ENCODE measurements at places on chromosomes 5 and 9.

GRCh38 chr5:168104811-168105481 is 186.5 kb upstream of the WWC1 start:
- DNase-seq, result no peak

DNA sequence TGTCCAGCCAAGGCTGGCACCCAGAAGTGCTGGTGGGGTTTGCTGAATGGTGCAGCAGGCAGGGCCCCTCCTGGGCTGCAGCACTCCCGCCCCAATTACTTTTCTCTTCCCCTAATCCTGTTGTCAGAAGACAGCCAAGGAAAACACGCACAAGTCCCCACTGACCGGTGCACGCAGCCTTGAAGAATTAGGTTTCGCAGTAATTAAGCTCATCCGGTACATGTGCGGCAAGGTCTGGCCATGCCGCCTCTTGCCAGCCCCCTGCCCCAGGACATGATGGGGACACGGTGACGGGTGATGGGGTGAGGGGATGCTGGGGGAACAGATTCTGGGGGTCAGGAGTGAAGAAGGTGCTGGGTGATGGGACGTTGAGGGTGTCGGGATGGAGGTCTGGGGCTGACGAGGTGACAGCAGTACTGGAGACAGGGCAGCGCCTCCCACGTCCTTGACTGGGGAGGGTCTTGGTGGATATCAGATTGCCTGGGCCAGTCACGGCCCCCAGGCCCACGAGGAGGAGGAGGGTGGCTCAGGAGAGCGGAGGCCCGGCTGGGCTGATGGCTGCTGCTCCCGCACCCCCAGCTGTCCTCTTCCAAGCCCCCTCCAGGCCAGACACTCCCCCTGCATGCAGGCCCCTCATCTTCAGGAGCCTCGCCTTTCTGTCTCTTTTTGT is 34.9 kb downstream of the BARX1 start:
- no peak for DNase-seq

- DNase-seq, result no peak
Observed at GRCh38 chr9:33029231-33029786, 4.2 kb downstream of the DNAJA1 start.

DNA sequence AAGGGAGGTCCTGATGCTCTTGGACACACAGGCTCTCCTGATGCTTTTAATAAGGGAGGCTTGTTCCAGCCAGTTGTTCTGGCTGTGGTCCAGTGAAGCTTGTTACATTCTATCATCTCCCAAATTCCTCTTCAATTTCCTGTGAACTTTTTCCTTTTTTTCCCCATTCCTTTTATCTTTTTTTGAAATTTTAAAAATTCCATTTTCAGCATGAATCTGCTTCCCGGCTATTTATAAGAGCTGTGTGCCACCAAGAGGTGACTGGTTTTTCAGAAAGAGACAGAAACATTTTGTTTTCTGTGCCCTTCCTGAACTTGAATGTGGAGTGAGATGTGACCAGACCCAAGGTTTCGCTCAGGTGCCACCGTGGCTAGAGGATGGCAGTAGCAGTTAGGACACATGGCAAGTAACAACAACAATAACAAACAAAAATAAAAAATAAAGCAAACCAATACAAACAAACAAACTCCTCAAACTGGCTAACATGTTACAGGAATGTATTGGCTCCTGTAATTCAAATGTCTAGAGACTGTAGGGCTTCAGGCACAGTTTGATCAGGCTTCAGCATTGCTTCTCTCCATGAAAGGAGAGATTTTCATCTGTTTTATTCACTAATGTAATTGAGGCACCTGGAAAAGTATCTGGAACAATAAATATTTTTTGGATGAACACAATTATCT is 121.1 kb downstream of the BOD1 start:
- no peak for DNase-seq

GRCh38 chr5:1859099-1859498 is 23.6 kb downstream of the IRX4 start:
- no peak for DNase-seq

DNA sequence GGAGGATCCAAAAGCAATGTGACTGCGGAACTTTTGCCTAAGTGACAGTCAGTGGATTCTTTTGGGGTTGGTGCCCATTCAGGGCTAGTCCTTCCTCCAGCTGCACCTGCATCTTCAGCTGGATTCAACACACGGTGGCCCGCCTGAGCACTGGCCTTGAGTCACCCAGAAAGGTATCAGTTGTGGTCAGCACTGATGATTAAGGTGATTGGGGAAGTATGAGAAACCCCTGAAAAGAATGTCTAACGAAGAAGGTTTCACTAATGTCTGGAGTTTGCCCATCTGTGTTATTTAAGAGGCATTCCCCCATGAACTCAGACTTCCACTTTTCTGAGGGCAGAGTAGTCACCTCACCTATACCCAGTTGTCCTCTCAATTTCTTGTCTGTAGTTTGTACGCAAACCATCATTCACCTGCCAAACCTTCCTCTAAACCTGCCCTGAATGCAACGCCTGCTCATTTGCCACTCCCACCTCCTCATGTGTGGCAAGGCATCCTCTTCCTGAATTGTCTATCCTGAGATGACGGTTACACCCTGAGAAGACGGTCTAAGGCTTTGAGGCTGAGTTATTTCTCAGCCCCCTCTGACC is 27.2 kb downstream of the CSF2 start:
- DNase-seq, result peak; percentile 72

GRCh38 chr5:57246426-57246825 is 72.6 kb downstream of the GPBP1 start:
- DNase-seq, result no peak

DNA sequence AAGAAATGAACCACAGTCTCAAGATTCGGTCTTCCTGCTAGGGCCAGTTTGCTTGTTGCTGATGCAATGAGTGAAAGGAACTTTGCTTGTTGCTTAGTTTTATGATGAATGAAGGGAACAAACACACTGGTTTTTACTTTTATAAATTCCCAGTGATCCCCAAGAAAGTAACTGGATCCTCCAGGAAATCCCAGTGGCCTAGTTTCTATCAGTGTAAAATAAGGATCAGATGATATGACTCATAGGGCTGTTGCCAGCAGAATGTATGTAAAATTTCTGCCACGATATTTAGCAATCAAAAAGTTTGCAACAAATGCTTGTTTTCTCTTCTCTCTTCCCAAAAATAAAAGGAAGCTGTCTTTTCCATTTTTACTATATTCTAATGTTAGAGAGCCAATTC is 160.1 kb upstream of the CDKN2B start:
- DNase-seq, result no peak

DNA sequence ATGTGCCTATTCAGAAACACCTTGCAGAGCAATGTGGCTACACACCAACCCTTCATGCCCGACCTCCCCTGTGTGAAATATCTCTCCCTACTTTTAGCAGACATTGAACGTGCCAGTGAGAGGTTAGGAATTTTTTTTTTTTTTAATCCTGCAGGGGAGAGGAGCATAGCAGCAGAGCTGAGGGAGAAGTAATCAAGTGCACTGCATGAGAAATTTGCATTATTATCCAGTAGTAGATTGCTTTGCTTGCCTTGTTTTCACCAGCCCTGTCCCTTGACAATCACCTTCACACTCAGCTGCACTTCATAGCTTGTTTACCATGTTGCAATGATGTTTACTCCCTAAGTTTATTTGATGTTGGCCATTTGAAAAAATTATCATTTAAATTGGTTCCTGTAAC is 489.6 kb upstream of the ZNF608 start:
- no peak for DNase-seq

GRCh38 chr5:169717288-169717687 is 80.2 kb downstream of the DOCK2 start:
- no peak for DNase-seq

GRCh38 chr9:135014311-135015010 is 73.0 kb upstream of the OLFM1 start:
- no peak for DNase-seq

DNA sequence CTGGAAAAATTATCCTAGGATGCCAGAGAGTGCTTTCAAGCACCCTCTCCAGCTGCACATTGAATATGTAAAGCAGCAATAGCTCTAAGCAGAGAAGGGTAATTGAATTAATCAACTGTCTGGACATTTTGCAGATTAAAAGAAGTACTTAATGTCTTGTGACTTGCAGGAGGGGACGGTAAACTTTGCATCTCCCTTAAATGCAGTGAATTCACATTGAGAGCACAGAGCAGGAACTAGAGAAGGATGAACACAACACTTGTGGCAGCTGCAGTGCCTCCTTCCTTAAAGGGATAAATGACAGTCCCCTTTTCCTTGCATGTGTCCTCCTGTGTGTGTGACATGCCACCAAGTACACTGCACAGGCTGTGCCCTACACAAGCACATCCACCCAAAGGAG is 7.4 kb upstream of the CDK5RAP2 start:
- DNase-seq, result no peak

- no peak for DNase-seq
Observed at GRCh38 chr5:135335031-135335828, 63.8 kb downstream of the MACROH2A1 start.

GRCh38 chr9:99782962-99783718 is 38.5 kb upstream of the NR4A3 start:
- no peak for DNase-seq

DNA sequence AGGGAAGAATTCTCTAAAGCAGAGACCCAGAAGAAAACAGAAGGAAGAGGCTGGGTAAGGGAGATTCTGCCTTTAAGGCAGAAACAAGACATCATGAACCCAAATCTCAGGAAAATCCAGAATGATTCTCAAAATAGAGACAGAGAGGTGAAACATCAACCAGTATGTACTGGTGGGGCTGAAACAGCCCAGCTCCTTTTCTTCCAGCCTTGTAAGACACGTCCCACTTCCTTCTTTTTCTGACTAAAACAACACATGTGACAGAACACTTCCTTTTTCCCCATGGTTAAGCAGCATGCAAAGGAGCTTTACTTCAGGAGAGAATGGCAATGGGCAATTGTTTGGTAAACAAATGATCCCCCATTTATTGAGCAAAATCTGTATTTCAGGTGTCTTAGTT is 230.8 kb upstream of the NR4A3 start:
- no peak for DNase-seq

GRCh38 chr5:56457887-56458812 is 225.0 kb upstream of the ANKRD55 start:
- no peak for DNase-seq

GRCh38 chr5:132754947-132755346 is 7.7 kb downstream of the CCNI2 start:
- DNase-seq, result peak; percentile 20

GRCh38 chr9:118395415-118395814 is 691.2 kb downstream of the TLR4 start:
- no peak for DNase-seq

- DNase-seq, result no peak
Observed at GRCh38 chr5:129082225-129083136, 12.1 kb upstream of the ISOC1 start.

DNA sequence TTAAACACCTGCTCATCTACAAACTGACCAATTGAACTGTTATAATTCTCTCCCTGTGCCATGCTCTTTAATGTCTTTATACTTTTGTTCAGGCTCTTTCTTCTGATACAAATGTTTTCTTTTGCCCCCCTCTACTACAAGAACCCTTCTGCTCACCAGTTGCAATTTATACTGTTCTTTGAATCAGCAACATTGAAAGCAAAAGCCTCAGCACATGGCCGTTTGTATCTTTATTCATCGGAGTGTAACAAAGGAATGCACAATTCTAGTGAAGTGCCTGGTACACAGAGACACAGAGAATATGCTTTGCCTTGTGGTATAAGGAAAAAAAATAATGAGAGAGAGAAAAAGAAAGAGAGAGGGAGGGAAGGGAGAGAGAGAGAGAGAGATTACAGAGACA is 547.1 kb downstream of the CDH12 start:
- DNase-seq, result no peak

GRCh38 chr5:81007637-81008027 is 47.5 kb downstream of the RASGRF2 start:
- no peak for DNase-seq

- DNase-seq, result no peak
Observed at GRCh38 chr9:131146186-131146585, 20.8 kb downstream of the NUP214 start.

DNA sequence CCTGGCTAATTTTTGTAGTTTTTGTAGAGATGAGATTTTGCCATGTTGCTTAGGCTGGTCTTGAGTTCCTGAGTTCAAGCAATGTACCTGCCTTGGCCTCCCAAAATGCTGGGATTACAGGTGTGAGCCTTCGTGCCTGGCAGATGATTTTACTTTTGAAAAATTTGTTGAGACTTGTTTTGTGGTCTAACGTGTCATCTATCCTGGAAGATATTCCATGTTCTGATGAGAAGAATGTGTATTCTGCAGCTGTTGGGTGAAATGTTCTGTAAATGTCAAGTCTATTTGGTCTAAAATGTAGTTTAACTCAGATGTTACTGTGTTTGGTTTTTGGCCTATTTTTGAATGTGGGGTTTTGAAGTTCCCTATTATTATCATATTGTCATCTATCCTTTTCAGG is 145.6 kb downstream of the XRCC4 start:
- no peak for DNase-seq

DNA sequence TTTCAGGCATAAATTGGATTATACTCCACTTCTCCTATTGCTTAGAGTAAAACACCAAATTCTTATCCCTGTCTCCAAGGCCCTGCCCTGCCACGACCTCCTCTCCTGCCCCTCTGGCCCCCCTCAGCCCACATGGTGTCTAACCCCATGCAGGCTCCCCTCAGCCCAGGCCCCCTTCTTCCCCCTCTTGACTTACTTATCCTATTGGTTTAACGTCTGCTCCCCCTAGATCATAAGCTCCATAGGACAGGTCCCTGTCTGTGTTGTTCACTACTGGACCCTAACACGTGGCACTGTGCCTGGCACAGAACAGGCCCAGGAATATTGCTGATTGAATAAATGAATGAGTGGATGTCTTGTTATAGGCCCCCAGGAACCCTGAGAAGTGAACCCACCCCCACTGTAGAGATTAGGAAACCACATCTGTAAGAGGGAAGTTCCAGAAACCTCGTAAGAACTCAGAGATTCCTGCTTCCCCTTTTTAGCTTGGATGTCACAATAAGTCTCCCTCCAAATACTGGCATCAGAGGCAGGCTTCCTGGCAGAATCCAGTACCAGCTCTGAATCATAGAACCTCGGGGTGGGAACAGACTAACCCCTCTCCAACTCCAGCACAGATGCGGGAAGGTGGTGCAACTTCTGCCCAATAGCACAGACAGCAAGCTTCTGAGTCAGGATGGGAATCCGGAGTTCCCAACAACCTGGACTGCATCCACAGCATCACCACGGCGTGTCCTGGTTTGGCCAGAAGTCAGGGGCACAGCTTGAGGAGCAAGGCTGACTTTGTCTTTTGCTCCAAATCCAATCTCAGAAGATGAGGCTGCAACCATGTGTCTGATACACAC is 31.5 kb downstream of the HRH2 start:
- no peak for DNase-seq

Data from stimulated activated CD8-positive, alpha-beta memory T cell treated with anti-CD3 and anti-CD28 coated beads, Interleukin-4, amount 100 ng/mL, for 48 hours (primary cell).